Fibroblast of villous mesenchyme (primary cell): ENCODE measurements at places on chromosomes 1 and 21. TPM values are rescaled to one million over a fixed set of nuclear protein-coding genes. Genes with fewer than 3 reads are reported as not detected.

Gene SCMH1
- 19.4 and 26.1 TPM in 2 replicates for total RNA-seq

Gene TAS1R1
- total RNA-seq: under 0.01 TPM in 1 of 2 replicates, not detected in the other

Gene RNF186
- total RNA-seq: not detected in 2 replicates

Gene TNNI3K
- total RNA-seq: 1.3 TPM in 1 of 2 replicates, not detected in the other

Gene TMEM52
- total RNA-seq: 0.32 and 0.43 TPM in 2 replicates
